NCI-H1694 treated with DMSO at 0.1 percent for 48 hours (cell line): ENCODE measurements at places on chromosomes 6 and 20.

DNA sequence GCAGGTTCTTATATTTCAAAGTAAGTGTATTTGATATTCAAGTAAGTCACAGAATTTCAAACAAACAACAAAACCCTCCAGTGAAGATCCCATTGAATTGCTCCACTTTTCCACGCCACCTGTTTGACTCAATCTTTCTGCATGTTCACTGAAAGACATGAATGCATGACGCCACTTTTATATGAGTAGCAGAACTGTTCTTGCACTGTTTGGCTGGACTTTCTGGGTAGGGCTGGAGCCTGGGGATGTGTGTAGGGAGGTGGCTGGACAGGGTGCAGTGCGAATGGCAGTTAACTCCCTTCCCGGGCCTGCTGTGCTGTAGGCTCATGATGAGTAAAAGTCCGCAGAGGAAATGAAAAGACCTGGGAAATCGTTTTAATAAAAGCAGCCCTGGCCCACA is 39.7 kb downstream of the IL20RA start:
- no peak for DNase-seq

GRCh38 chr6:38493931-38494547 is 145.7 kb downstream of the BTBD9 start:
- peak; percentile 54 for DNase-seq

DNA sequence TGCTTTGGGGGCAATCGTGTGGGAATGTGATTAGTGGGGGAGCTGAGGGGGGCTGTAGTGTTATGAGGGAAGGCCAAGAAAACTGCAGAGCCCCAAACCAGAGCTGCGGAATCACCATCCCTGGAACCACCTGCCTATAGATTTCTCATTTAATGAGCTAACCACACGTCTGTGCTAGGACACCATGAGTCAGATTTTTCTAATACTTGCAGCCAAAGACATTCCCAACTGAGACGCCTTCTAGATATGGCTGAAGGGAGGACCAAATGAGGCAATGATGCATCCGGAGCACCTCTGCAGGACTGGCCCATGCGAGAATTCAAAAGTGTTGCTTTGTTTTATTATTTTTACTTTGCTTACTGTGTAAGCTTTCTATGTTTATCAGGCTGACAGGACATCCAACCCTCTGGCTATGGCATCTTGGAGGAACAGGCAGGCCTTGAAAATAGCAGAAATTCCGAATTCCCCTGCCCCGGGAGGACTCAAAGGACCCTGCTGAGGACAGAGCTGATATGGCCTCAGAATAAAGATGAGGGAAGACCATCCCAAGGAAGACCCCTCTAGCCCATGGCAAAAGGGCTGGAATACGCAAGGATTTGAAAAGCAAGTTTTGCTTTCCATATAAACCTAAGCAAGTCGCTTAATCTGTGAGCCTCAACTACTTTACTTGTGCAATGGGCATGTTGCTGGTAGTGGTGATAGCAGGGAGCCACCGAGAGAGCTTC is 3.1 kb upstream of the PTGIS start:
- no peak for DNase-seq

- no peak for DNase-seq
These were observed 155.7 kb upstream of the SUPT3H start for GRCh38 chr6:45533386-45533785.

DNA sequence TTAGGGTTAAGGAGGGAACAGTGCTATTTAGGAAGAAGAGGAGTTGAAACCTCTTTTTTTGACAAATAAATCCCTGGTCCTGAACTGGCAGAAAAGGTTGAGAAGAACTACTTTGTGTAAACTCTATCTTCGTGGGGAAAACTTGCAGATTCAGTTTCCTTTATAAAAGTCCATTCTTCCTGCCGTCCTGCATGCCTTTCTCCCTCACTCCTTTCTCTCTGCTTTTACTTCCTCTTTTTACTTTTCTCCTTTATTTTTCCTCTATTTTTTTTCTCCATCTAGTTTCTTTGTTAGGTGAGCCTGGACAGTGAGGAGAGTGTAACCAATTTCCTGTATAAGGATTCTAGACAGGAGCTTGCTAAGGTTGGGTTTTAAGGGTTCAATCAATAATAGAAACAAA is 52.7 kb downstream of the TPBG start:
- DNase-seq = no peak

GRCh38 chr6:55836945-55837344 is 38.4 kb downstream of the BMP5 start:
- no peak for DNase-seq

DNA sequence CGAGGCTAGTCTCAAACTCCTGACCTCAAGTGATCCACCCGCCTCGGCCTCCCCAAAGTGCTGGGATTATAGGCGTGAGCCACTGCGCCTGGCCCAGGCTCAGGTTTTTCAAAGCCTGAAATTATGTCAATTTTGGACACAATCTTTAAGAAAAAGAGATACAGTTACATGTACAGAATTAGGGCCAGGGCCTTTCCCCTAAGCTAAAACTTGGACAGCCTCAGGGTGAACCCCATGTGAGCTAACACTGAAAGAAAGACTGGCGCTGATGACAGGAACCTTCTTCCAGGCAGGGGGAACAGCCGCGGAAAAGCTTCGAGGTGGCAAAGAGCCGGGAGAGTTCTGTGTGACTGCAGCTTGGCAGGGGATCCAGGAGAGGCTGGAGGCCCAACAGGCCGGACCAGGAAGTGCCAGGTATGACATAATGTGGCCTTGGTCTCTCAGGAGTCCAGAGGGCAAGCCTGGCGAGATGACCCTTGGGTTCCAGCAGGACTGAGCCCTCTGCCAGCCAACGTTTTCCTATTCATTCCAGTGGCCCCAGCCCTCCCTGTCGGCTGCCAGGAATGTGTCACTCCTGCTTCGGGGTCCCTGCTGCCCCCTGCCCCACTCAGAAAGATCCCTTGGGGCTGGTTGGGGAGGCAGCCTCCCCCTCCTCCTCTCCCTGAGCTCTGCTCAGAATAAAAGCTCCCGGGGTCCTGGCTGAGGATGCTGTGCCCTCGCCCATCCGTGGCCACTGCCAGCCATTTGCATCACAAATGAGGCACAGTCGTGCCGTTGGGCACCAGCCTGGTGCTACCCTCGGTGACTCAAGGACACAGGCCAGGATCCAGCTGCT is 37.3 kb downstream of the RBM38 start:
- no peak for DNase-seq

DNA sequence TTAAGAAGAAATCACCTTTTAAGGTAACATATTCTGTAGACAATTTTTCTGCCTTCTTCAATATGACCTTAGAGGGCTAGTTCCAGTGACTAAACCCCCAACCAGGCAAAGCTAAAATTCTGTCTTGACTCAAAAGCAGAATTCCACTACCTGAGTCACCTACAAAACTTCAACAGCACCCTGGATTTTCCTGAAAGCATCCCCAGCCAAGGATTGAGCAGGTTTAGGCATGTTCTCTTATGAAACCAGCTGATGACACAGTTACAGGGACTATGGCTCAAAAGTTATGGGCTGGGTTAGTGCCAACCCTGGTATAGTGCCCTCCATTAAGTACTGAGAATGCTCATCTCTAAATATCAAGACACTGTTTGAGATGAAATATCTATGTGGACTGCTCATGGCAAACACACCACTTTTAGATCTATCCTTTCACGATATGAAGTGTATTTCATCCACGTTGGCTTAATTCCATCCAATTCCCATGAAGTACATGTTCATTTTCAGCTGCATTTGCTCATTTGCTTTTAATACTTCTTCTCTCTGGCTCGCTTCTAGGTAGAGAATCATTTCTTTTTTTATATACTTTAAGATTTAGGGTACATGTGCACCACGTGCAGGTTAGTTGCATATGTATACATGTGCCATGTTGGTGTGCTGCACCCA is 53.6 kb upstream of the TNFAIP3 start:
- no peak for DNase-seq

- no peak for DNase-seq
These were observed 113.5 kb upstream of the SUPT3H start for GRCh38 chr6:45491048-45491735.

DNA sequence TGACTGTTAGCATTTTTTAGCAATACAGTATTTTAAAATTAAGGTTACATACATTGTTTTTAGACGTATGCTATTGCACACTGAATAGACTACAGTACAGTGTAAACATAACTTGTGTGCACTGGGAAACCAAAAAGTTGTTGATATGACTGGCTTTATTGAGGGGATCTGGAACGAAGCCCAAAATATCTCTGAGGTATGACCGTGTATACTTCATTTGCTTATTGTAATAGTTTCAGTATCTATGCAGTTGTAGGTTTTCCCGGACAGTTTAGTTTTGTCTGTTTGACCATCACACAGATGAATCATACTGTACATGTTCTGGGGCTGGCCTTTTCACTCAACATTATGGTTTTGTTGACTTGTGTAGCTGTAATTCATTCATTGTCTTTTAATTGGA is 6.9 kb upstream of the ZBTB12 start:
- DNase-seq = no peak

- no peak for DNase-seq
These were observed 45.9 kb upstream of the SCGN start for GRCh38 chr6:25606151-25606550.

DNA sequence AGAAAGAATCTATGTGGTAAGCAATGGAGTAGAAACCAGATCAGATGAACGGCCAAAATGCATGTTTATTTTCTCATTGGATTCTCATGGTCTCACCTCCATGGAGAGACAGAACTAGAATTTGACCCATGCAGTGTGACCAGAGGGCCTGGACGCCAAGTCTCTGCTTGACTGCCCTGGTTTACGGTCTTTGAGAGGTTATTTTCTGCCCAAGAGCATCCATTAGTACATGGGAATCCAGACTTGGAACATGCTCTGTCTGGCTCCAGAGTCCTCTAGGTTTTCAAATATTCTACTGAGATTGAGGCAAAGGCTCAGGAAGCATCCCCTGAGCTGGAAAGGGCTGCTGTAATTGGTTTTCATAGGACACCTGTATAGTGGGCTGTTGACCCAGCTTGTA is 45.5 kb upstream of the UST start:
- DNase-seq = no peak

DNA sequence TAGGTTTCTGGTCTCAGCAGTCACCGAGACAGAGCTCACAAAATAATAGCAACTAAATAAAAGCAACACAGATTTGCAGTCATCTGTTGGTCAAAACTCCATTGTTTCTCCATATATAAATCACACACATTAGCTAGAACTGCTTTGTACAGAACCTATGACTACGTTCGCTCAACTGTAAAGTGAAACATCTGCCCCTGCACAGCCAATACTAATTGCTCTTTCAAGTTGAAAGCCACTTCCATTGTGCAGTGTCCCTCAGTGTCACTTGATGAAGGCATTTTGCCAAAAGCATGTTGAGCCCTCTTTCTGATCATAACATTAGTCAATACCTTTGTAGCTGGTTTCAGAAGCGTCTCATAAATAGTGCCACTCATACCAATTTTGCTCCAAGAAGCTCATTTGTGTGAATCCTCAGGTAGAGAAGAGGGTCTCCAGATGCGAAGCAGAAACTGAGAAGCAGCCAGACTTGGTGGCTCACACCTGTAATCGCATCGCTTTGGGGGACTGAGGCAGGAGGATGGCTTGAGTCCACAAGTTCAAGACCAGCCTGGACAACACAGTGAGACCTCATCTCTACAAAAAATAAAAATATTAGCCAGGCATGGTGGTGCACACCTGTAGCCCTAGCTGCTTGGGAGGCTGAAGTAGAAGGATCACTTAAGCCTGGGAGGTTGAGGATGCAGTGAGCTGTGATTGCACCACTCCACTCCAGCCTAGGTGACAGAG is 68.9 kb downstream of the PERP start:
- peak; percentile 47 for DNase-seq

GRCh38 chr6:144853603-144854002 is 568.5 kb downstream of the UTRN start:
- no peak for DNase-seq
